ENCODE measurements at places on chromosomes 12 and 14.

GRCh38 chr12:115158816-115159215 is 474.8 kb upstream of the TBX3 start:
- DNase-seq, result no peak

- DNase-seq, result no peak
Observed at GRCh38 chr12:109731231-109731731, 17.7 kb downstream of the FAM222A start.

GRCh38 chr14:73877790-73878189 is 8.9 kb upstream of the ZNF410 start:
- DNase-seq, result no peak

GRCh38 chr14:30669594-30669993 is 47.5 kb downstream of the SCFD1 start:
- no peak for DNase-seq

- DNase-seq, result no peak
Observed at GRCh38 chr12:109735825-109736551, 22.4 kb downstream of the FAM222A start.

DNA sequence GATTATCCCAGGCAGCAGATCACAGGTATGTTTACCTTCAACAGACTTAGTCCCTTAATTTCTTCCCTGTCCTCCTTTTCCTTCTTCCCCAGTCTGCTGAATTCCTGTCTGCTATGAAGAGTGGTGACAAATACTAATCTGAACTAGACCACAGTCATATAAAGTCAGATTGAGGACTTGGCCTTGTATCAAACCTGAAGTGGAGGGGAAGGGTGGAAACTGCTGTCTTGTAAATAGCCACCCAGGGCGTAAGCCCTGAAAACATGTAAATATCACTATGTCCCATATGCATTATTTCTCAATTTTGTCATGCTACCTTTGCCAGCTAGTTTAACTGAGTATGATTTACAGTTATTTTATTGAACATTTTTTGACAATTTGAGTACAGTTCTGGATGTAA is 368.0 kb downstream of the CCDC91 start:
- DNase-seq, result no peak

- peak; percentile 41 for DNase-seq
Observed at GRCh38 chr12:67137256-67137655, 131.9 kb upstream of the CAND1 start.

DNA sequence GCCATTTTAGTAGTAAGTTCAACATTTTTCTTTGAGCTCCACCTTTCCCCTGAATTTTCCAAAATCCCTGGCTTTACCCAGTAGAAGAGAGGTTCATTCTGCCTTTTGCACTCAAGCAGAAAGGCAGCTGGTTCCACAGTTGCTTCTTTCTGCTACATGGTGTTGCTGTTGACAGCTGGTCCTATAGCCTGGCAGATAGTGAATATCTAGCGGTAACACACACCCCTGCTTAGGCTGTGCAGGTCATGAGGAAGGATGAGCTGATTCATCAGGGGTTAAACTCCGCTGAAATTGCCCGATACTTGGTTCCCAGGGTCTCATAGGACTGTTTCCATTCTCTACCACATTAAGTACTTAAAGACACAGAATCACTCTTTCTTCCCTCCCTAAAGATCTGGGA is 62.4 kb downstream of the PUS7L start:
- no peak for DNase-seq

- DNase-seq, result no peak
Observed at GRCh38 chr12:96143392-96143791, 50.8 kb upstream of the ELK3 start.

- no peak for DNase-seq
Observed at GRCh38 chr12:119705182-119705581, 37.2 kb downstream of the PRKAB1 start.

DNA sequence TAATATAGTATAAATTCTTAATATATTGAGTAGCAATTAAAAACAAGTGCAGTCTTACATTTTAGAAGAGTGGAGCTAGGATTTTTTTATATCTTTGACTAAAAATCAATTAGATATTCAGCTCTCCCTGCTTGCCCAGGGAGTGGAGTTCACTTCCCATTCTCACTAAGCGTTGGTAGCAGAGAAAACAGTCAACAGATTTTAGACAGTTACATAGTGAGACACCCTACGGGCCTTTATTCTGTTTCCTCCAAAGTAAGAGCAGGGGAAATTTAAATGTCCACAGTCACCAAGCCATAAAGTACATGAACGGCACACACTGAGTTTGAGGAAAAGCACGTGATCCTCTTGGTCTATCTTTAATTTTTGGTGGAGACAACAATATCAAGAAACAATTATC is 131.6 kb upstream of the PLEKHG7 start:
- DNase-seq, result no peak

DNA sequence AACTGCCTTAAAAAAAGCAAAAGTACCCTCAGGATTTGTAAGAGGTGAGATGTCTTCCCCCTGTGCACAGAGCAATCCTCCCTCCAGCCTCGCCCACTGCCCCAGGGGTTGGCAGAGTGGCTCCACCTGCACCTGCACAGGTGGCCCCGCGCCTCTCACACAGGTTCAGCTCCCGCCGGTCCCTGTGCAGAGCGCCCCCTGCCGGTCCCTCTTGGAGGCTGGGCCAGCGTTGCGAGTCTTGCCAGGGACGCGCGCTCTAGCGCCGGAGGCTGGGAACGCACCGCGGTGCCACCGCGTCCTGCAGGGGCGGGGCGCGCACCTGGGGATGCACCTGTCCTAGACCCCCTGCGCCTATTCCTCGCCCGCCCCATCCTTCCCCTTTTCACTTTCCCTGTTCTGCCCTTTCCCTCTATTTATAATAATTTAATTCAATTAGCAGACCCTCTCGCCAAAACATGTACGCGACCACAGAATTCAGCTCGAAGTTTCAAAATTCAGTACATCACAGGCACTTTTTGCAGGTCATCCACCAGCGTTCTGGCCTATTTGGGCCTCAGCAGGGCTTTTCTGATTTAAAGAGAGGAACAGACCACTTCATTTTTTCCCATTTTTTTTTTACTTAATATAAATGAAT is 618.6 kb downstream of the AACS start:
- DNase-seq, result peak; percentile 26

DNA sequence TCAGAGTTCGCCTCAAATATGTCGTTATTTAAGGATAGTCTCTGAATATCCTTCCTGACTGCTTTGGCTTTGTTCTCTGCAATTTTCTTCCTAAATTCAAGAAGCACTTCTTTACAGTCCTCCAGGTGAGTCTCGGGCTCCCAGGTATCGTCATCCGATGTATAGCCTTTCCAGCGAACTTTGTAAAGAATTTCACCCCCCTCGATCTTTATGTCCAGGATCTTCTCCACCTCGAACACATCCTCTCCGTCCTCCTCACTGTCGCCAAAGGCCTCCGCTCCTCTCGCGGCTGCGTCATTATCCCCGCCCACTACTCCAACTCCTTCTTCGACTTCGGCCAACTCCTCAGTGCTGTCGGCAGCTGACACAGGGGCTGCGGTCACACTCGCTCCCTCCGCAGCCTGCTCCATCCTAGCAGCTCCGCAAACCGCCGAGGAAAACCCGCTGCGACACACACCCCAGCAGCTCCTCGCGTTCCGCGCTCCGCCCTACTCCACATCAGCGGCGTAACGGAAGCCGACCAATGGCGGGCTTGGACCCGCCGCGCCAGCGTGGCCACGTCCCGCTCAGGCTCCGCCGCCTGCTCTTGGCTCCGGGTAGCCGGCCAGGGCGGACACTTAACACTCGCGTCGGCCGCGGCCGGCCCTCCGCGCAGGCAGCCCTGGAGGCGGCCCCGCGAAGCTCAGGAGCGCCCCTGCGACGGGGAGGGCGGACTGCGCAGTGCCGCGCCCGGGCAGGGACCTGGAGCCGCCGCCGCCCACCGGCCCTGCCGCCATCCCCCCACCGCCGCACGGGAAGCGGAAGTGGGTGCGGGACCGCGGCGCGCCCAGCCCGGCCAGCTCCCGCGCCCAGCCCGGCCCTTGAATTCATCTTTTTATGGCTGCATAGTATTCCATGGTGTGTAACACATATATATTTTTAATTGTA is 4.1 kb downstream of the CD163L1 start:
- no peak for DNase-seq

DNA sequence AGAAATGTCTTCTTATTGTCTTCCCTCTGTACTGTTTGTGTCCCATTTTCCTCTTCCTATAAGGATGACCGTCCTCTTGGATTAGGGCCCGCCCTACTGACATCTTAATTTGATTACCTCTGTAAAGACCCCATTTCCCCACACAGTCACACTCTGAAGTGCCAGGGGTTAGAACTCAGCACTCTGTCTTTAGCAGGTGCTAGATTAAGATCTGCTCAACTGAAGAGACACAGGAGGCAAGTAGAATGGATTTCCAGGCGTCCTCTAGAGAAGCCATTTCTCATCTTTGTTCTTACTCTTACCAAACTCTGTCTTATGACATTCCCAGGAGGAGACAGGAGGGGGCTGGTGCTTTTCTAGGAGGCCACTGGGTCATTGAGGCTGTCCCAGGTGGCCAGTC is 50.8 kb downstream of the VCPKMT start:
- DNase-seq, result no peak

GRCh38 chr14:34254571-34254970 is 207.5 kb downstream of the SPTSSA start:
- DNase-seq, result no peak

- peak; percentile 59 for DNase-seq
Observed at GRCh38 chr12:29750131-29750927, 33.4 kb downstream of the TMTC1 start.

DNA sequence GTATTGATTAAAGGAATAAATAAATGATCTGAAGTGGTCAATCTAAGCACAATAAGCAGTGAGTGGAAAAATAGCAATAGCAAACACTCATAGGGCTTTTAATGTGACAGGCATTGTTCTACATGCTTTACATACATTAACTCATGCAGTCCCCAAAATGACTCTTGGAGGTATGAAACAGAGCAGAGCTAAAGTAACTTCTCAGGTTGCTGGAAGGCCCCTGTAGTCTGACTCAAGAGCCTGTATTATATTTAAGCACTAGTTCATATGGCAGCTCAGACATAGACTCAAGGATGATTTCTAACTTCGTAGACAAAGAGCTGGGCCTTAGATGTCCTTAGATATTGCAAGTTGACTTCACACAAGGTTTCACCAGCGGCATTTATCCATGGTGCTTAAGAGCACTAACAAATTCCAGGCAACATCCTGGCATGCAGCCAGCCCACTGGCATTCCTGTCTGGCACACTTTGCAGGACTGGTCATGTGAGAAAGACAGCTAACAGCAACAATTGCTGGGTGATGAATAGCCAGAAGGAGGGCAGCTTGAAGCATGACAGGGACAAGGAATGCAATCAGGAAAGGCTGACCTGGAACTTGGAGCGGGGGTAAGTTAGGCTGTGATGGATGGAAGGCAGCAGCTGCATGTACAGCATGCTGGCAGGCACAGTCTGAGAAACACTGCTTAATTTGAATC is 22.9 kb upstream of the KTN1 start:
- DNase-seq, result peak; percentile 93
